ENCODE measurements at places on chromosomes 2 and 18. TPM values are rescaled to one million over a fixed set of nuclear protein-coding genes. Genes with fewer than 3 reads are reported as not detected.

SPIRE1 gene
- polyA plus RNA-seq, result 35.6 TPM

DNA sequence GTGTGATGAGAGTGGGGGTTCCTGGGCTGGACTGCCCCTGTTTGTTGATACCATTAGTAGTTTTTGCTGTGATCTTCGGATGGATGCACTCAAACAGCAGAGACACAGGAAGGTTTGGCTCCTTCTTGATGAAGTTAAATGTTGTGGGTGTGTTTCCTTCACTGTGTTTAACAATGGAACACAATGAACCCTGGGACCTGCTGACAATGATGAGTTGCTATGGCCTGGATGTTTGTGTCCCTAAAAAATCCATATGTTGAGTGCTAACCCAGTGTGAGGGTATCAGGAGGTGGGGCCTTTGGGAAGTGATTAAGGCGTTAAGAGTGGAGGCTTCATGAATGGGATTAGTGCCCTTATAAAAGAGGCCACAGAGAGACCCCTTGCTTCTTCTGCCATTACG lies 237.4 kb upstream of the HS6ST1 start:
- DNase-seq, result no peak

NETO1 gene
- polyA plus RNA-seq, result 0.43 TPM

GRCh38 chr2:152509772-152510491 lies 175.0 kb downstream of the FMNL2 start:
- DNase-seq, result no peak

REG1B gene
- not detected for polyA plus RNA-seq

- peak; percentile 11 for DNase-seq
These were observed 891.4 kb downstream of the CCDC85A start for GRCh38 chr2:57075226-57075625.

PUS10 gene
- 7.8 TPM for polyA plus RNA-seq

- DNase-seq, result peak; percentile 61
These were observed 55.6 kb downstream of the THADA start for GRCh38 chr2:43540021-43540779.

DNA sequence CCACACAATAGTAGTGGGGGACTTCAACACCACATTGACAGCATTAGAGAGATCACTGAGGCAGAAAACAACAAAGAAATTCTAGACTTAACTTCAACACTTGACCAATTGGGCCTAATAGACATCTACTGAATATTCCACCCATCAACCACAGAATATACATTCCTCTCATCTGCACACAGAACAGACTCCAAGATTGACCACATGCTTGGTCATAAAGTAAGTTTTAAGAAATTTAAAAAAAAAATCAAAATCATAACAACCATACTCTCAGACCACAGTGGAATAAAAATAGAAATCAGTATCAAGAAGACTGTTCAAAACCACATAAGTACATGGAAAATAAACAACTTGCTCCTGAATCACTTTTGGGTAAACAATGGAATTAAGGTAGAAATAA lies 9.0 kb upstream of the FLACC1 start:
- DNase-seq, result no peak

GRCh38 chr2:23658466-23658942 lies 268.4 kb downstream of the ATAD2B start:
- DNase-seq, result no peak

RIT2 gene
- 0.10 TPM for polyA plus RNA-seq
